ENCODE measurements at places on chromosomes 4 and X. TPM values are rescaled to one million over a fixed set of nuclear protein-coding genes. Genes with fewer than 3 reads are reported as not detected.

The PLA2G12A gene
- total RNA-seq, result 8.4 TPM

The CYBB gene
- total RNA-seq, result 0.05 TPM

The TEX13D gene
- not detected for total RNA-seq

The DLG3 gene
- 4.9 TPM for total RNA-seq

The NAA11 gene
- not detected for total RNA-seq

The HSFX1 gene
- 0.21 TPM for total RNA-seq

The CXCL1 gene
- total RNA-seq, result 6.0 TPM

The TRIM75 gene
- not detected for total RNA-seq

The TGIF2LX gene
- not detected for total RNA-seq

The KCNIP4 gene
- not detected for total RNA-seq

The TSR2 gene
- 54.2 TPM for total RNA-seq

The AP1AR gene
- total RNA-seq, result 9.8 TPM

The SSX2 gene
- not detected for total RNA-seq

The SMIM10 gene
- total RNA-seq, result 0.10 TPM

The P2RY4 gene
- total RNA-seq, result not detected

The RIPPLY1 gene
- total RNA-seq, result not detected

The RBM46 gene
- not detected for total RNA-seq

The DCAF8L2 gene
- not detected for total RNA-seq

The VSIG4 gene
- total RNA-seq, result not detected

The NSUN7 gene
- 0.62 TPM for total RNA-seq

The HMGN5 gene
- 2.1 TPM for total RNA-seq

The TMA16 gene
- total RNA-seq, result 38.3 TPM

The DNAAF6 gene
- total RNA-seq, result not detected

The HSFX2 gene
- total RNA-seq, result 0.27 TPM

The CDKL2 gene
- 0.82 TPM for total RNA-seq

The TLR6 gene
- 2.3 TPM for total RNA-seq

The GPR82 gene
- total RNA-seq, result not detected

The RFC1 gene
- total RNA-seq, result 16.5 TPM

The PDE6B gene
- total RNA-seq, result not detected

The KLHL15 gene
- total RNA-seq, result 3.4 TPM

The ETDA gene
- total RNA-seq, result not detected

The PRDM5 gene
- 5.1 TPM for total RNA-seq

The AFM gene
- not detected for total RNA-seq

The CD38 gene
- 12.5 TPM for total RNA-seq

The IL13RA1 gene
- total RNA-seq, result 48.2 TPM

The RPA4 gene
- 0.28 TPM for total RNA-seq

The GRIA3 gene
- total RNA-seq, result not detected

The RHOXF2B gene
- total RNA-seq, result not detected

The SPANXA1 gene
- total RNA-seq, result 0.38 TPM

The MUC7 gene
- not detected for total RNA-seq

The AADAT gene
- total RNA-seq, result 9.3 TPM

The PHKA1 gene
- total RNA-seq, result 29.1 TPM

The SHISA3 gene
- total RNA-seq, result not detected

The RHOXF2 gene
- total RNA-seq, result not detected

The PRPS2 gene
- 45.0 TPM for total RNA-seq

The PCDH18 gene
- not detected for total RNA-seq

The SSX4 gene
- not detected for total RNA-seq

The PAGE2B gene
- total RNA-seq, result not detected

The AR gene
- total RNA-seq, result 3.1 TPM

The LRIT3 gene
- total RNA-seq, result not detected

The CYLC1 gene
- not detected for total RNA-seq

The FGF5 gene
- total RNA-seq, result 0.13 TPM

The MID2 gene
- total RNA-seq, result 6.4 TPM

The CXCL11 gene
- 0.13 TPM for total RNA-seq

The GRIA2 gene
- total RNA-seq, result not detected

The PWWP3B gene
- total RNA-seq, result not detected
